HepG2 (cell line): ENCODE measurements at places on chromosomes 4 and X.

- DNase-seq, result no peak
Measured at GRCh38 chr4:10172278-10172921, 55.8 kb upstream of the WDR1 start.

GRCh38 chr4:73194064-73194463 lies 64.5 kb downstream of the ANKRD17 start:
- DNase-seq, result no peak

- DNase-seq, result no peak
Measured at GRCh38 chrX:108270280-108270679, 167.9 kb downstream of the COL4A6 start.

DNA sequence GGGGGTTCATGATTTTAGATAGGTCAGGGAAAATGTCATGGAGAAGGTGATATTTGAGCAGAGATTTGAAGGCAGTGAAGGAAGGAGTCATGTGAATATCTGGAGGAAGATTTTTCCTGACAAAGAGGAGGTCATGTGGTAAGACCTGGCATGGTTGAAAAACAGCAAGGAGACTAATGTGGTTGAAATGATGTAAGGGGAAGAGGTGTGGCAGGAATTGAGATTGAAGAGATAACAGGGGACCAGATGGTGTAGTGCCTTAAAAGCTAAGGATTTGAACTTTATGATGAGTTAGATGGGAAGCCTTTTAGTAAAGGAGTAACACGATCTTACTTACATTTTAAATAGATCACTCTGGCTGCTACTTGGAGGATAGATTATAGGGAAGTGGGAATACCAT lies 210.9 kb downstream of the RTL9 start:
- no peak for DNase-seq

DNA sequence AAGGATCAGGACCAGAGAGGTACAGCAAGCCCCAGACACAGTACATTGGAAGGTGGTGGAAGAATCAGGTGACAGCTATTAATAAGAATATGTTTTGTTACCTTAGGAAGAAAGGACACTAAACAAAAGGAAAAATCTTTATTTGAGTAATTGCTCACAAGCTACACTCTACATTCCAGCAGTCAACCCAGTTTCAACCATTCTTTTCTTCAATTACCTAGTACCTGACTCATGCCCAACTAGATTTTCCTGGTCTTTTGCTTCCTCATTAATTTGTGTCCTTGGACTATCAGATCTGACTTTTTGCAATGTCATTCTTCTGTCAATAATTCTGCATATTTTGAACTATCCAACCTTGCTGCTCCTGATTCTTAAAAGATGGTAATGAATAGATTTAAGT lies 22.5 kb upstream of the GLRA2 start:
- no peak for DNase-seq

DNA sequence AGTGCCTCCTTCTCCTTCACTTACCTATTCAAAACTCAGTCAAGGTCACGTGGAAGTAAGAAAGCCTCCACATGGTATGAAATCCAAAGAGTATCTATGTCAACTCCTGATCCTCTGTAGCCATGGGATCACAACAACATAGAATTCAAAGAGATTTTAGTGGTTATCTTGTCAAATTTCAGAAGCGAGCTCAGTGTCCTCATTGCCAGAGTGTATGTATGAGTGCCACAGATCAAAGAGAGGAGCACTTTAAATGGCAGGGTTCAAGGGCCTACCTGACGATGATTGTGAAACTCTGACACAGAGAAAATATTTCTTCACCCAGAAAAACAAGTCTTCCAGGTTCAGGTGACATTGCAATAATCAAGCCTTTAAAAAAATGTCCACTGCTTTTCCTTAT lies 1.2 kb upstream of the ACE2 start:
- DNase-seq, result peak; percentile 83

- no peak for DNase-seq
Measured at GRCh38 chrX:36609616-36610585, 398.3 kb upstream of the FAM47C start.

DNA sequence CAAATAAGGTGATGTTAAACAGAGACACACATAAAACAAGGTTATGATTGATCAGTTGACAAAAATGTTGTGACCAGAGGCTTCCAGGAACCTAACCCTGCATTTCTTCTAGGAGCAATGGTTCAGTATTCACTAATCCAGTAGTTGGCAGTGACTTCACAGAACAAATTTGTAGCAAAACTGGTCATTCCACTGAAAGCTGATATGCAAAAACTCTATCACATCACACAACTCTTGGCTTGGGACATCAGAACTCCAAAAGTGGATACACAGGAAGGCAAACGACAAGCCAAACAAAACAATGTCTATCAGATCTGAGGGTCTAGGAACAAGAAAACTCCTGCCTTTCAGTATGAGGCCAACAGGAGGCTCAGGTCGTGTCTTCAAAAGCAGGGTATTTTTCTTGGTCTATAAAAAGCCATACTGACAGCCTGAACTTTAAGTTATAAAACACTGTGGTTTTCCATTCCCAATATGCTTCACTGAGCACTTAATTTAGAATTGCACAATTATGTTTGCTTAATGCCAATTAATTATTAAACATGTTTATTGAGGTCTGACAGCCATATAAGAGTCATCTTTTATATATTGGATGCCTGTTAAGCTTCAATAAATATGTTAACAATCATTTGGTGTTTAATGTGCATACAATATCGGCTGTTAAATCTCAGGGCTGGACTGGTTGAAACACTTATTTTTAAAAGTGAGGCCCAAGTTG lies 45.6 kb downstream of the SOD3 start:
- no peak for DNase-seq

DNA sequence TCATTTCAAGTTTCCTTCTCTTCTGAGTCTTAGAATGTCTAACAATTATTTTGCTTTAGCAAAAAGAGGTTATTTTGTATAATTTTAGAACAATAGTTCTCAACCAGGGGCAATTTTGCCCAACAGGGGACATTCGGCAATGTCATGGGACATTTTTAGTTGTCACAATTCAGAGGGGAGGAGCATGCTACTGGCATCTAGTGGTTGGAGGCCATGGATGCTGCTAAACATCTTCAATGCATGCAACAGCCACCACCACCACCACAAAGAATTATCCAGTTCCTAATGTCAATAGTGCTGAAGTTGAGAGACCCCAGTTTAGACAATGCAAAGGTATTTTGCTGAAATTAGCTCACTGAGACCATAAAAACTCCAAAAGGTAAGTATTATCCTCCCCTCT lies 122.5 kb downstream of the ARHGAP6 start:
- no peak for DNase-seq
